ENCODE measurements at places on chromosomes 3 and 15.

GRCh38 chr3:164113371-164114332 lies 964.6 kb downstream of the SI start:
- DNase-seq = peak; percentile 10

- DNase-seq = no peak
Measured at GRCh38 chr3:4996771-4997291, 17.6 kb downstream of the BHLHE40 start.

DNA sequence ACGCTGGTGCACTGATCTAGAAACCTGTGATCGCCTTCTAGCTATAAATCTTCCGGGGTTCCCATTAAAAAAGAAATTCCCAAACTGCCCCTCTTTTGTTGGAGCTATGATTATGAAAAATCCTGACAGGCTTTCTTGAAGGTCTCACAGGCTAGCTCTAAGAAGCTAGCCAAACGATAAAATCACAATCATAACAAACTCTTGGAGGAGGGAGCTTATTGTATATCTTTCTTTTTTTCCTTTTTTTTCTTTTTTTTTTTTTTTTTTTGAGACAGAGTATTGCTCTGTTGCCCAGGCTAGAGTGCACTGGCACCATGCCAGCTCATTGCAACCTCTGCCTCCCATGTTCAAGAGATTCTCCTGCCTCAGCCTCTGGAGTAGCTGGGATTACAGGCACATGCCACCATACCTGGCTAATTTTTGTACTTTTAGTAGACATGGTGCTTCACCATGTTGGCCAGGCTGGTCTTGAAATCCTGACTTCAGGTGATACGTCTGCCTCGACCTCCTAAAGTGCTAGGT lies 72.0 kb downstream of the MYO1E start:
- DNase-seq = peak; percentile 12

DNA sequence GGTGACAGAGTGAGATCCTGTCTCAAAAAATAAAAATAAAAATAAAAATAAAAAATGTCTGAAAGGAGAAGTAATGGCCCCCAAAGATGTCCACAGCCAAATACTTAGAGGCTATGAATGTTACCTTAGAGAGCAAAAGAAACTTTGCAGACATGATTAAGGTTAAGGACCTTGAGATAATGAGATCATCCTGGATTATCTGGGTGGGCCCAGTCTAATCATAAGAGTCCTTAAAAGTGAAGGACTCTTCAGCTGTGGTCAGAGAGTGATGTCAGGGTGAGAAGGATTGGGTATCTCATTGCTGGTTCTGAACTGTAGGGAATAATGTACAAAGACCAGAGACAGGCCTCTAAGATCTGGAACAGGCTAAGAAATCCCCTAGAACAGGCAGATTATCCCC lies 84.9 kb upstream of the POU1F1 start:
- DNase-seq = no peak

- DNase-seq = no peak
Measured at GRCh38 chr15:78345396-78346125, 5.4 kb downstream of the CRABP1 start.

GRCh38 chr15:37101980-37102304 lies 1.6 kb upstream of the MEIS2 start:
- DNase-seq = no peak

GRCh38 chr3:115960799-115961198 lies 337.5 kb downstream of the GAP43 start:
- peak; percentile 49 for DNase-seq

DNA sequence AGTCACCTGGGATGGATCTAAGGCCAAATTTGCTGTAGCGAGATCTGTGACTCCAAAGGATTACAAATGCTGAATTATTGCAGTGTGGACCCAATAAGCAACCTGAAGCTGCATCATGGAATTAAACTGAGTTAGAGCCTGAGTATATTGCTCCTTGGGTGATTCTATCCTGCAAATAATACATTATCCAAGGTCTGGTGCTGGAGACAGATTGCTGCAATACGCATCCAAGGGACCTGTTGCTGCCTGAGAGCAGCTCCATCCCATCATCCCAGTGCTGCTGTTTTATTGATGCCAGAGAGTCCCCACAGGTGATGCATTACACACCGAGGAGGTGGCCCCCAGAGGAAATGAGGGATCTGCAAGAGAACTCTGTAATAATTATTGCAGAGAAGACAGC lies 31.6 kb upstream of the PCSK6 start:
- no peak for DNase-seq

DNA sequence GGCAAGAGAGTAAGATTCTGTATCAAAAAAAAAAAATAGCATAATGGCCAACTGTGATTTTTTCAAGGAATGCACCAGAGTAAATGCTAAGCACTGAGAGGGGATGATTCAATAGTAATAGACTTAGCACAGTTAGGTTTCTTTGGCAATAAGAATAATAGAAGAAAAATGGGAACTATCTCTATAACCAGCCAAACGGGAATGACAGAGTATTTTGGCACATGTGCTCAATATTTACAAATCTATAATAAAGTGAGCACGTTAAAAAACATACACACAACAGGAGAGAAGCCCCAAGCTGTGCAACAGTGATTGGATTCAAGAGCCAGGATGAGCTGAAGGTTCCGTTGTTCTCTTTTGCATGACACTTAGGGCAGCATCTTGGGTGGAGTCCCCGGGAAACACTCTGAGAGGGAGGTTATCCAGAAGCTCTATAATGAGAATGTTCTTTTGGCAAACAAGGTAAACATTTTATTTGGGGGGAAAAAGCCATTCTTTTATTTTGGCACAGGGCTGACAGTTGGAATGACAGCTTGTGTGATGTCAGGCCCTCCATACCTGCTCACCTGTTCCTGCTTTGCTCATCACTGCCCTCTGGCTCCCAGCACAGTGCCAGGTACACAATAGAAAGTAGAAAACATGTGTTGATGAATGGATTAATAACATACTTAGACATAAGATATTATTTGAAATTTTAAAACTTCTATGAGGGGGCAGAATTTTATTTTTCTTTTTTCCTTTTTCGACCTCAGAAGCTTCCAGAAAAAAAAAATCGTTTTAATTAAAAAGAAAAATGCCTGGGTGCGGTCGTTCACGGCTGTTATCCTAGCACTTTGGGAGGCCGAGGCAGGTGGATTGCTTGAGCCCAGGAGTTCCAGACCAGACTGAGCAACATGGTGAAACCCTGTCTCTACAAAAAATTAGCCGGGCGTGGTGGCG lies 44.0 kb upstream of the MUC4 start:
- peak; percentile 21 for DNase-seq

GRCh38 chr3:127152684-127153505 lies 40.0 kb upstream of the PRR23E start:
- peak; percentile 33 for DNase-seq
